Activated CD8-positive, alpha-beta memory T cell treated with anti-CD3 and anti-CD28 coated beads for 4 hours (primary cell): ENCODE measurements at places on chromosomes 5 and 9.

DNA sequence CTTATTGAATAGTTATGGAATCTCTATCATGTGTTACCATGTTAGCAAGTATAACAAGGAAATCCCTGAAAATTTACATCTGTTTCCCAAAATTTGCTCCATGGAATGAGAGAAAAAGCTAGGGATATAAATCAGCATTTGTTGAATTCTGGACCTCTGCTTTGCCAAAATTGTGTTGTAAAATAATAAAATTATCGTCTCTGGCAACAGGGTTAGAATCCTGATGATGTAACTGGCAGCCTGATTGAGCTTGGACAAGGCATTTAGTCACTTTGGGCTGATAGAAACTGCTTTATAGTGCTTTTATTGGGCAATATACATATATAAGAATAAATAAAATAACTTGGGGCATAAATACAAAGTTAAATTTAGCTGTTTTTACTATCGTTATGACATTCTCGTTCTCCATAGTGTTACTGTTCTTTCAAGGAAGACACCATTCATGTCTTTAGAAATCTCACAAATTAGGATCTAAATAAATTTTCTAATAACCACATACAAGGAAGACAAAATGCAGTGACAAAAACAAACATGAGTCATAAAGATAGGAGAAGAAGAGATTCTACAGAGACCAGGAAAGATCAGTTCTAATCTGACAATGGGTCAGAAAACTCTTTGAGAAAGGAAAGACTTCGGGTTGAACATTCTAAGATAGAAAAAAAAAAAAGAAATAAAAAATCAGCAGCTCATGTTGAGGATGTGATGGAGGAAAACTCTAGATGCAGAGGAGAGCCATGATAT is 145.0 kb upstream of the CDH10 start:
- no peak for DNase-seq

GRCh38 chr9:109716631-109717030 is 63.4 kb upstream of the PALM2AKAP2 start:
- no peak for DNase-seq

- no peak for DNase-seq
These were observed 19.9 kb upstream of the HMHB1 start for GRCh38 chr5:143791848-143792731.

GRCh38 chr9:135790850-135791249 is 88.9 kb downstream of the KCNT1 start:
- DNase-seq = no peak

DNA sequence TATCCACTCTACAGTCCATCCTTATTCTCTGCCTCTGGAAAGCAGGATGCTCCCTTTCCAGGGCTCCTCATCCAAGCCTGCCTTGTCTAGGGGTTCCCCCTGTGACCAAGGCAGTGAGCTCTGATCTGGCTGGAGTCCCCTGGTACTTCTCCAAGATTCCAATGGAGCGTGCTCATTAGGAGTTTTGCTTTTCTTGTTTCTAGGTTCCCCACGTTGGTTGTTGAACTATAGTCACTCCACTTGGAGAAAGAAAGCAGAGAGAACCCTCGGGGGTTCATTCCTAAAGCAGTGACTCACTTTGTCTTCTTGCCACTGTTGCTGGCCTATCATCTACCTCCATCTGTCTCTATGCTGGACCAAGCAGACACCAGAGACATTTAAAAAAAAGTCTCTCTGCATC is 192.6 kb downstream of the TLE4 start:
- DNase-seq = no peak

DNA sequence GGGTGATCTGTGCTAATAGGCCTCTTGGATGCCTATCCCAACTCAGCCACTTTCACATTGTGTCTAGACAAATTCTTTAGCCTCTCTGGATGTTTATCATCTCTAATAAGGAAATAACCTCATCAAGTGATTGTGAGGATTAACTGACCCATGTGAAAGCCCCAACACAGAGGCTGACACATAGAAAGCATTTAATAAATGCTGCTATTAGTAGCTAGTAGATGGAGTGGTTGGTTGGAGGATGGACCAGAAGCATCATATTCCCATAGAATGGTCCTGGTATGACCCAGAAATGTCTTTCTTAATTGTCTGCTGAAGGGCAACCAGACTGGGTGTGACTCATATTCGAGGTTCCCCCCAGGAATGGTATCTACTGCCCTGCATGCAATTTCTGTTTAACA is 124.4 kb downstream of the PIK3R1 start:
- no peak for DNase-seq

- no peak for DNase-seq
These were observed 31.1 kb downstream of the OR2K2 start for GRCh38 chr9:111298731-111299598.

DNA sequence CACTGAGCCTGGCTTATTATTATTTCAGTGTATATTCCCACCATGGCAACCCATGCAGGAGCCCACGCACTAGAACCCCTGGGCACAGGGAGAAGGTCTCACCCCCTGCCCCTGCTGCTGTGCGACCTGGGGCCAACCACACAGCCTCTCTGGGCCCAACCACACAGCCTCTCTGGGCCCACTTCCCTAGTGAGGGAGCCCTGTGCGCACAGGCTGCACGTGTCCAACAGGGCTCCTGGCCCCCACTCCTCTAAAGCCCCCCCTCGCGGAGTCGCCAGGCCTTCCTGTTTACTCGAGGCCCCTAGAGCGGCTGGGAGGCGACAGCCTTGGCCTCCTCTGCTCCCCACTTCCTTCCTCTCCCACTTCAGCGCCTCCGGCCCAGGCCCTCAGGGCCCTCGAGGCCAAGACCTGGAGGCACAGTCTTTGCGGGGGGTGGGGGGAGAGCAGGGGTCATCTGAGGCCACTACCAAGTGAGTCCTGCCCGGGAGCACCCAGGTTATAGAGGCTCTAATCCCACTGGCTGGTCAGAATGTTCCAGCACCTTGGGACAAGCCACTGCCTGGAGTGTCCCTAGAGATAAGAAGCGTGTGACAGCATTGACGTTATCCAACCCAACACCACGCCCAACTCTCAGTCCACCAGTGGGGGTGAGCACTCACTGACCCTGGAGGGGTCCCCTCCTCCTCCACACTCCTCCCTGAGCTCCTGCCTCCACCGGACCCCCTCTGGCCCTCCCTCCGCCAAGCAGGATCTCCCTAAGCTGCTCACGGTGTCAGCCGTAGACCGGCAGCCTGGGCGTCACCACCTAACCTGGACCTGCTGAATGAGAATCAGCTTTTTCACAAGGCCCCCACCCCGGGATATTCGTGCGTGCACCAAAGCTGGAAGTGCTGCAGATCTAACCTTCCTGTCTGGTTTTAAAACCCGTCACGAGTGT is 7.9 kb upstream of the ENG start:
- DNase-seq = no peak

DNA sequence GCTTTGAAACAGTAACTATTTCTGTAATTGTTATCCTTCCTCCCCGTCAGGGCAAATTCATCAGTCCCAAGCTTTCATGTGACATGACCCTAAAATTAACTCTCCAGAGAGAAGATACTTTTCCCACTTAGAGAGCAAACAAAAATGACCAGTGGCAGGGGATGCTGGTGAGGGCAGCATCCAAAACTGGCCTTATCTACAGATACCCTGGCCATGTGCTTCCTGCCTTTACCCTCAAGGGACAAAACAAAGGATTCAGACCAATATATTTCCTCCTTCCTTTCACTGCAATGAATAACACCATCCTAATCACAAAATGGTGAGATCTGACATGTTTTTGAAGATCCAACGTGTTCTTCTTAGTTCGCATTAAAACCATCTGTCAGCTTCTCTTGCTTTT is 267.2 kb downstream of the MAN2A1 start:
- DNase-seq = no peak

- DNase-seq = no peak
These were observed 348.4 kb upstream of the FTMT start for GRCh38 chr5:121503111-121503840.
